ENCODE measurements at places on chromosomes 2 and 18.

DNA sequence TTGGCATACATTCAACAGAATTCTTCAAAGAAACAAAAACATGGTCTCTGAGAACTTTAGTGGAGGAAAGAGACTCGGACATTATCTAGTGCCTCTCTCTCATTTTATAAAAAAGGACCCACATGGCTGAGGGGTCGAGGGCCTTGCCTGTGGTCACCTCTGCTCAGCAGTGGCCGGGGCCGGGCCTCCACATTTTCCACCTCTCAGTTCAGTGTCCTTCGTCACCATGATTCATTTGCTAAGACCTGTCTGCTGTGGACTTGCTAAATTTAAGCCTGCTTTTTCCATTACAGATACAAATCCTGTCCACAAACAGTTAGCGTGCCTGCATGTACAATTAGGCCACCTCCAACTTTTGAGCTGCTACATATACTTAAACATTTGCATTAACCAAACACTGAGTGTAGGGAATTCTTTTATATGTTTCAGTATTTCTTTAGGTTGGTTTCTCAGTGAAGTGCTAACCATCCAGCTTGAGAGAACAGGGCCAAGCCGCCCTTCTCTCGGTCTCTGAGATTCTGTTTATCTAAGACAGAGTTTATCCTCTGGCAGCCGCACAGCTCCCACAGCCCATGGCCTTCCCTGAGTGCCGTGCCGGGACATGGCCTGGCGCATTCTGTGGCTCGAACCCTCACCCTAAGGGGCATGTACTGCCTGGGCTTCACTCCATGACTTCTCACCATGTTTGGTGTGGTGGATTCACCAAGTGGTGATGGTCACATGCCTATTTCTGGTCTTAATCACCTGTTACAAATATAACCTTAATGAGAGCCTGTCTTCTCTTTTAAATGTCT lies 46.2 kb downstream of the COA5 start:
- DNase-seq: no peak

GRCh38 chr2:181916726-181917718 lies 25.5 kb downstream of the ITPRID2 start:
- DNase-seq: no peak

- DNase-seq: no peak
These were observed 33.1 kb upstream of the DYNAP start for GRCh38 chr18:54557958-54558357.

GRCh38 chr2:156704132-156704531 lies 268.0 kb downstream of the GPD2 start:
- no peak for DNase-seq

- no peak for DNase-seq
These were observed 28.2 kb downstream of the TUBB6 start for GRCh38 chr18:12336171-12336613.

DNA sequence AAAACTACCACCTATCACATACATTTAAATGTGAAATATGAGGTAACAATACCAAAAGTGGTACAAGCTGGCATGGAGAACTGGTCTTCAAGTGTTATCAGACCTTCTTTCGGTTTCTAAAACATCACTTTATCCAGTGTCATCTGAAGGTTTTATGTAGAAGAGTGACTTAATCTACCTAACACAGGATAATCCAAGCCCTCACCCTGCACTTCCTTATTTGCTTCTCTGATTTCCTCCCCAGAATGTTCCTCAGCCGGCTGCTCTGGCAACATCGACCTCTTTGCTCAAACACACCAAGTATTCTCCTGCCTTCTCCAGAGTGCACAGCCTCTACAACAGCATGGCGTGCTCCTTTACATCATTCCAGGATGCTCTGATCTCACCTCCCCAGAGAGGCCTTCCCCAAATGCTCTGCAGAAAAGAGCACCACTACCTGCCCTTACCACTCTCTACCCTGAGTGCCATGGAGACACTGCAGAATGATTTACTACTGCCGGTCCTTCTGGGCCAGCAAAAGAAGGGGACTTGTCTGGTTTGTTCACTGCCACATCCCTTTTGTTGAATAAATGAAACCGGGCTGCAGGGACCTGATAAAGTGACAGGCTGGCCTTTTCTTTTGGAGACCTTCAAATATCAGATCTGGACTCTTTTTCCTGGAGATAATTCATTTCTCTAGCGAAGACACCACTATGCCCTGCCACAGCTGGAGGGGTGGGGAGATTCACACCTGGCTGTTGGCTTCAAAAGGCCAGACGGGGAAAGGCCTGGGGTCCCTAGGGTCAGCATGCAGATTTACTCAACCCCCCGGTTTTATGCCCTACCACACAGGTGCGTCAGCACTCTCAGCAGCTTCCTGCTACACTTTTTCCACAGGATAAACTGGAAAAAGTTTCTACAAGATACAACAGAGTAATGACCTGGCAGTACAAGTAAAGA lies 42.0 kb downstream of the TTR start:
- DNase-seq: no peak

GRCh38 chr2:67215214-67216055 lies 181.7 kb upstream of the ETAA1 start:
- no peak for DNase-seq

- DNase-seq: no peak
These were observed 264.5 kb downstream of the EIPR1 start for GRCh38 chr2:3113122-3113521.

DNA sequence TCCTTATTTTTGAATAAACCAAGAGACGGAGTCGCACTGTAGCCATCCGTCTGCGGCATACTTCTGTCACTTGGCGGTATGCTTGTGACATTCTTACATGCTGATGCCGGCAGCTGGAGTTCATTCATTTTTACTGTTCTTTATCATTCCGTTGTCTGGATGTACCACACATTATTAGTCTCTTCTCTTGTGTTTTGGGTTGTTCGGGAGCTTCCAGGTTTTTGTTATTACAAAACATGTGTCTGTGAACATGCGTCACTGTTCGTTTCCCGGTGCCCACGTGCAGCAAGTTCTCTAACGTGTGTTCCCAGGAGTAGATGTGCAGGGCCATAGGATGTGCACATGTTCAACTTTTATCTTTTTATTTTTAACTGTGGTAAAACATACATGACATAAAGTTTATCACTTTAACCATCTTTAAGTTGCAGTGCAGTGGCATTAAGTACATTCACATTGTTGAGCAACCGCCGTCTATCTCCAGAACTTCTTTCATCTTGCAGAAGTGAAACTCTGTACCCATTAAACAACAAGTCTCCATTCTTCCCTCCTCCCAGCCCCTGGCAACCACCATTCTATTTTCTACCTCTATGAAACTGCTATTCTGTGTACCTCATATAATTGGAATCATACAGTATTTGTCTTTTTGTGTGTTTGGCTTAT lies 40.1 kb downstream of the MTCL1 start:
- no peak for DNase-seq

GRCh38 chr18:48877941-48878340 lies 72.8 kb downstream of the SMAD7 start:
- no peak for DNase-seq

- DNase-seq: no peak
These were observed 65.7 kb downstream of the RRM2 start for GRCh38 chr2:10188211-10188610.

DNA sequence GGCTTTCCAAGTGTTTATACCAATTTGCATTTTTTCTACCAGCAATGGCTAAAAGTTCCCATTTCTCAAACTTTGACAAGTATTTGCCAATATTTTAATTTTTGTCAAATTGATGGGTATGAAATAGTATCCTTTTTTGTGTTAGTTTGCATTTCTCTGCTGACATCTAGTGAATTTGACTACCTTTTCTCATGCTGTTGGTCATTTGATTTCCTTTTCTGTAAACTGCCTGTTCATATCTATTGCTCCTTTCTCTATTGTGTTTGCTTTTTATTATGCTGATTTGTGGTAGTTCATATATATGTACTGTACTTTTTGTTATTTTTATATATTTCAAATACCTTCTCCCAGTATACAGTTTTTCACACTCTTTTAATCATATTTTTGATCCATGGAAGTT lies 149.4 kb downstream of the PMAIP1 start:
- DNase-seq: no peak

DNA sequence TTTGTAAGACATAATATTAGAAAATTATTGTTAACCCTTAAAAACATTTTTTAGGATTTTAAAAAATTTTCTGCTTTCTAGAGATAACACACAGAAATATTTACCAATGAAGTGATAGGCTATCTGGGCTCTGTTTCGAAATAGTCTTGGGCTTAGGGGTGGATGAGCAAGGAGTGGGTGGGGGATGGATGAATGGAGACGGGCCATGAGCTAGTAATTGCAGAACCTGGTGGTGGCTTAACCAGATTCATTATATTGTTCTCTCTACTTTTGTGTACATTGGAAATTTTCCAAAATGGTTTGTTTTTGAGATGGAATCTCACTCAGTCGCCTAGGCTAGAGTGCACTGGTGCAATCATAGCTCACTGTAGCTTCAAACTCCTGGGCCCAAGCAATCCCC lies 89.6 kb downstream of the TCF7L1 start:
- DNase-seq: no peak

DNA sequence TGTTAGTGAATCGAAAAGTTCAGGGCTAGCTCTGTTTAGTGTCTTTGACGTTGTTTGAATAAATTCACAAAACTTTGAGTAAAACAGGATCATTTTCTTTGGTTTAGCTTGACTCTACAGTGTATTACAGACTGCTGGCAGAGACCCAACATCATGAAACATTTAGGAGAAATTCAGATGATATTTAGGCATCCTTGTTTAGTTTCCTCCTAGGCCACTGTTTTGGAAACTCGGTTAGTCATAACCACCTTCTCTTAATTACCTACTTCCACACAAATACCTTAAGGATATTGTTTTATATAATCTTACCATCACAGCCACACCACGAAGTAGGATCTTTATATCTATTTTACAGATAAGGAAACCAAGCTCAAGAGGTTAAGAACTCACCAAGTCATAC lies 7.8 kb downstream of the LIMS1 start:
- no peak for DNase-seq

- DNase-seq: no peak
These were observed 239.1 kb downstream of the CPS1 start for GRCh38 chr2:210795506-210795905.

- DNase-seq: no peak
These were observed 137.9 kb downstream of the DOCK10 start for GRCh38 chr2:224904381-224904780.

DNA sequence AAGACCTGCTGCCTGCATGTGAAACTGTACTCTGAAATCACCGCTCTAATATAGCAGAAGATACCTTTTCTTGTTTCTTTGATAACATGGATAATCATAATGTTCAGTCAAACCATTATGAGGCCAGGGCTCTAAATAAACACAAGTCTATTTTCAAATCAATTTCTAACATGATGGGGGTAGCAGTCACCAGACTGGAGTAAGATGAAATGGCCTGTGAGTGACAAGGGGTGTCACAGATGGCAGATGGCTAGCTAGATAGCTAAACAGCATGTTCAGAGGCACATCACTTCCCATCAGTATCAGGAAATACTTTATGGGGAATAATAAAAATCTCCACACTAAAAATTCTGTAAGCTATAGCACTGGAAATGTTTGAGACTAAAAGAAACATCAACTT lies 14.0 kb downstream of the MBD2 start:
- DNase-seq: no peak

DNA sequence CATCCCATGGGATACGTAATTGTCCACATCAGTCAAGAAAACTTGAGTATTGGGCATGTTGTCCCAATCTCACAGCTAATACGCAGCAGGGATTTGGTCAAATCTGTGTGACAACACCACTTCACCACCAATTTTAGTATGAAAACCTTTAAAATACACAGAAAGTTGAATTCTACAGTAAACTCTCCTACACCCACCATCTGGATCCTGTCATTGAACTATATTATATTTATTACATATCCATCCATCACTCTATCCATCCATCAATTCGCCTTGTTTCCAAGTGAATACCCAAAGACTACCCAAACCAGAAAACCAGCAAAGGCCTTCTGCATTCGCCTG lies 846 bp upstream of the FKBP7 start:
- DNase-seq: no peak

GRCh38 chr18:62878305-62878704 lies 163.0 kb downstream of the PHLPP1 start:
- no peak for DNase-seq

DNA sequence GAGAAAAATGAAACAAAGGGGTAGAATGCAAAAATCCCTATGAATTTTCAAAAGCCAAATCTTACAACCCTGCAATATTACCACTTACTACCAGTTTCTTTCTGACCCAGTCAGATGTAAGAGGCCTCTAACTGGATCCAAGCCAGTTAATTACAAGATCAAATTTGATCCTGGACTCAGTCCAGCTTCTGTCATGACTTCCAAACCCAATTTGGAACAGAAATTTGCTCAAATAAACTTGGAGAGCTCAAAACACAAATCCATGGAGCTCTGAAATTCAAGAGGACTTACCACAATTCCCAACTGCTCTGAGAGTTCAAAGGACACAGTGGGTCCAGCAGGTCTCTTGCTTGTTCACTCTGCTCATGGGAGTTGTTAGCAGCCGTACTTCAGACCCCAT lies 1271.7 kb upstream of the SLC39A10 start:
- DNase-seq: no peak

DNA sequence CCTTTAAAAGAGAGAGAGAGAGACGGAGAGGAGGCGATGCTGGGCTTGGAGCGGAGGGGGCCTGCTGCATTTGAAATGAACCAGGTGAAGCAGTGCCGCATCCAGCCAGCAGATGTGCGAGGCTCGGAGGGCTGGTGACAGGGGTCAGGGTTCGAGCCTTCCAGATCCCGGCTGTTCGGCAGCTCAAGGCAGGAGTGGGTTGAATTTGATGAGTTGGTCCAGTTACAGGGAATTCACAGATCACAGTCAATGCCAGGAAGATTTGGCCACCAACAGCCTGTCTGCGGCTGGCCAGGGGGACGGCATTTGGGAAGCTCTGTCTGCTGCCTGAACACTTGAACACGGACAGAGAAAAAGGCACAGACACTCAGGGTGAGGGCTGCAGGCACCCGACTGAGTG lies 48.6 kb downstream of the PTGR3 start:
- DNase-seq: no peak

- no peak for DNase-seq
These were observed 600.0 kb downstream of the SLC4A3 start for GRCh38 chr2:220227266-220227920.

DNA sequence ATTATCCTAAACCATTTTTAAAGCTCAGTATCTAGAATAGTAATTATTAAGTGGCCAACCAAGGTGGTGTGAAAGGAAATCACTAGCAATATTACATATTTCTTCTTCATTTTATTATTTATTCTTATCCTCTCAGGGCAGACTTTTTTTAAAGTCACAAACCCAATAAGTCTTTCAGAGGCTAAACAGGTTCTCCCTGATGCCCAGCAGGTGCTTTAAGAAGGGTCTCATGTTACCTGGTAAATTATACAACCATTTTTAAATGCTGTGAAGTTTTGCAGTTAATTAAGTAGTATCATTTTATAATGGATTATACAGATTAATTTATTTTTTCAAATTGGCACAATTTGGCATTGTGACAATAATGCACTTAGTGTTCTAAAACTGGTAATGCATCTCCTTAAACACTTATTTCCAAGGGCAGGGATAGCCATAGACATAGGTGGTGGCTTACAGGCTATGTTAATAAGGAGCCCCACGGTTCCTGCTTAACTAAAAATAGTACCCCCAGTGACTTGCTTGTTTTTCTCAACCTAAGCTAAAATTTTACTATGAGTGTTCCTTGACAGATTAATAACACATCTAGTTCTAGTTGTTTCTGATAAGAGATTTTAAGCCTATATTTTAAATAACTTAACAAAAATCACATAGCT lies 67.0 kb downstream of the PMS1 start:
- DNase-seq: no peak

- no peak for DNase-seq
These were observed 139.3 kb upstream of the DOK6 start for GRCh38 chr18:69261406-69261805.

- DNase-seq: no peak
These were observed 56.5 kb upstream of the PXDN start for GRCh38 chr2:1800716-1801388.

- DNase-seq: no peak
These were observed 945.7 kb upstream of the LRRTM1 start for GRCh38 chr2:81250270-81250669.

All from stimulated activated CD4-positive, alpha-beta T cell treated with anti-CD3 and anti-CD28 coated beads, Interleukin-12 subunit alpha, Interleukin-12 subunit beta, amount 100 ng/mL, for 4 hours (primary cell).